ENCODE measurements at places on chromosomes 4 and X. TPM values are rescaled to one million over a fixed set of nuclear protein-coding genes. Genes with fewer than 3 reads are reported as not detected.

- DNase-seq, result no peak
These were observed 91.1 kb downstream of the PPP3CA start for GRCh38 chr4:101256222-101256621.

Gene UGT8
- total RNA-seq, result not detected

DNA sequence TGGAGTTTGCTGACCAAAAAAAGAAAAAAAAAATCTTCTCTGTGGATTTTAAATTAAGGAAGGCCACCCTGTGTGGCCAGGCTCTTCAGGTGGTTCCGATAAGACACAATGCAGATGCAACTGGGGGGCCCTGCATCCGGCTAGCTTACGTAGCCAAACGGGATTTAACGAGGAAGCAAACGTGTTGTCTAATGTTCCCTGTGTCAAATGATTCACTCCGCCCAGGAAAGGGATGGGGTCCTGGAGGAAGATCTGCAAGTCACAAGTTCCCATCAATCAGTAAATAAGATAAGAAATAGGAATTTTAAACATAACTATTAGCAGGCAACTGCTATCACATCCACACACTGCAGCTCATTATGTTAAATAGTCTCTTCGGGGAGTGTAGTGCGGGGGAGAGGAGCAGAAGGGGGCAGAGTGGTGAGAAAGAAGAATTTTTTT is 216.4 kb upstream of the GYPA start:
- DNase-seq, result no peak

Gene TRIM75
- total RNA-seq, result not detected

DNA sequence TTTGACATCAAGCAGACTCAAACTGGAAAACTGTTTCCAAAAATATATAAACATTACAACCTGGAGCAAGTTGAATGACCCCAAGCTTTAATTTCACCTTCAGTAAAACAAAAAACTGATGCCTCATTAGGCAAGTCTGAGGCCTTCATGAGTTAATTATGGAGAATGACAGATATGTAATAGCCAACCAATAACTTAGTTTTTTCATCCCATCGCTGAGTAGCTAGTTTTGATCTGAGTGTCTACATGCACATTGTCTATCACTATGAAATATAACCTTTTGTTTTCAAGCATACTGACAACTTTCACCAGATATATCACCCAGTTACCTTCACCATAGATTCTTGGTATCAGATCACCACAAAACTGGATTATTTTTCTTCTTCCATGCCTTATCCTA is 16.4 kb downstream of the PRKG2 start:
- DNase-seq, result no peak

DNA sequence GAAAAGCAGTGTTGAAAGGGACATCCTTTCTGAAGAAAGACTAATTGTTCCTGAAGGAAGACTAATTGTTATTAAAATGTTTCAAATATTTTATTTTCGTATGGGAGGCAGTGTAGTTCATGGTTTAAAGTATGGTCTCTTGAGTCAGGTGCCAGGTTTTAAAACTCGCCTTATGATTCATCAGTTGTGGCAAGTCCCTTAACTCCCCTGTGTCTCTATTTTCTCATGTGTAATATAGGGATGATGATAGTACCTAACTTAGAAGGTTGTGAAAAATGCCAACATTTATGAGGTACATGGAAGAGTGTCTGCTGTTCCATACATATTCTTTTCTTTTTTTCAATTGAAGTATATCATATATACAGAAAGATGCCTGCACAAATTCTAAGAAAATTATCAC is 414.2 kb upstream of the DIPK2B start:
- no peak for DNase-seq

GRCh38 chr4:84503495-84504437 is 4.7 kb upstream of the NKX6-1 start:
- DNase-seq, result no peak

DNA sequence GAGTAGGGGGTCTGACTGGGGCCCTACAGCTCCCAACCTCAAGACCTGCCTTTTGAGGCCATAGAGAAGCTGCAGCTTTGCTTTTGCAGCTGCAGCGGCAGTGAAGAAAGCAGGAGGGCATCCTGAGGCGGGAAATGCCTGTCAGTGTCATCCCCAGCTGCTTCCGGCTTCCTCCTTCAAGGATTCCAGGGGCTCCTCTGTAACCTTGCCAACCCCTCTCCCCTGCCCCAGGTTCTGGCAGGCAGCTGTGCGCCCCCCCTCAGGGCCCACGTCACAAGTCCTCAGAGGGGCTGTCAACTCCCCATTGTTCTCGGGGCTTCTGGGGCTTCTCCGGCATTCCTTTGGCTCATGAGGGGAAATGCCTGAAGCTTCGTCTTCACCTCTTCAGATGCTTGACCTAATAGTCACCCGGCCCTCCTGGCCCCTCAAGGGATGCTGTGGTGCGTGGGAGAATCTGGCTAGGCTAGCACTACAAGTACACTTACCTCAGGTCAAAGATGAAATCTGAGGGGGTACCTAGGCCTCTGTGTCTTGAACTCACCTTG is 31.9 kb downstream of the APLN start:
- DNase-seq, result no peak

Gene DRD5
- total RNA-seq, result not detected

- DNase-seq, result no peak
These were observed 55.4 kb downstream of the HADH start for GRCh38 chr4:108044951-108045686.

Gene MAGEB1
- total RNA-seq, result not detected

GRCh38 chr4:124203613-124204238 is 508.8 kb downstream of the ANKRD50 start:
- DNase-seq, result no peak

Gene RAB41
- not detected for total RNA-seq

GRCh38 chr4:137032222-137032621 is 500.1 kb downstream of the PCDH18 start:
- no peak for DNase-seq

Gene ARHGAP6
- total RNA-seq, result 1.8 TPM

Gene FDCSP
- not detected for total RNA-seq

Gene HS6ST2
- not detected for total RNA-seq

DNA sequence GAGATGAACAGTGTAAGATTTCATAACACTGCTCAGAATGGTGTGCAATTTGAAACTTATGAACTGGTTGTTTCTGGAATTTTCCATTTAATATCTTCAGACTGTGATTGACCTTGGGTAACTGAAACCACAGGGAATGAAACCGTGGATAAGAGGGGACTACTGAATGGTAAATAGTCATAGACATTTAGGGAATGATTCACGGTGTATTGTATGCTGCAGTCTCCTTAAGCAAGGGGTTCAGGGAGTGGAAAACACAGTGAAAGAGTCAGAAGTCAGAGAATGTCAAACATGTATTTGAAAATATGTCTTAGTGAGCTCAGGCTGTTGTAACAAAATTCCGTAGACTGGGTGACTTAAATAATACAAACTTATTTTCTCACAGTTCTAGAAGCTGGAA is 398.2 kb upstream of the DIPK2B start:
- DNase-seq, result no peak

- no peak for DNase-seq
These were observed 267.3 kb upstream of the HAND2 start for GRCh38 chr4:173797296-173797695.

DNA sequence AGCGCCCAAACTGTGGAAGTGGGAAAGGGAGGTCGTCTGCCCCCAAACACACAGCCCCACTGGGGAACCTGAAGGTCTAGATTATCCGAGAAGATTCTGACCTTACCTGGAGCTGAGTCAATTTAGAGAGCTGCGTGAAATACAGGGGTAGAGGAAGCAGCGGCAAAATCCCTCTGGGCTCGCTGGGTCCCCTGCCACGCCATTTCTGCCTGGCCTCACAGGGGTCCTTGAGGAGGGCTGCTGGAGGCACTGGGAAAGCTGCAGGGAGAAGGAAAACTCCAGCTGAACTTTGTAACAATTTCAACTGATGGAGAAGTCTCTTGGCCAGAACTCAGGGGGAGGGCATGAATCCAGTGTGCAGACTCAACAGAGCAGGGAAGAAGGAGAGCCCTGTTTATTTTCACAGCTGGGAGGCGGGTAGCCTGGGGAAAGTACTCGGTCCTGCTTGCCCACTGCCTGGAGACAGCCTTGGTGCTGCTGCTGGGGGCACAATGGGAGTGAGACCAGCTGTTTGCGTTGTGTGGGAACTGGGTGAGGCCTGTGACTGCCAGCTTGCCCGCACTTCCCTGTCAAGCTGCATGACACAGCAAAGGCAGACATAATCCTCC is 93.2 kb upstream of the MAPK10 start:
- no peak for DNase-seq

- no peak for DNase-seq
These were observed 31.0 kb downstream of the TRPC5 start for GRCh38 chrX:112051576-112051975.

- DNase-seq, result no peak
These were observed 49.6 kb upstream of the PROM1 start for GRCh38 chr4:16133406-16133805.

- no peak for DNase-seq
These were observed 19.9 kb upstream of the ZIC3 start for GRCh38 chrX:137545711-137546651.

DNA sequence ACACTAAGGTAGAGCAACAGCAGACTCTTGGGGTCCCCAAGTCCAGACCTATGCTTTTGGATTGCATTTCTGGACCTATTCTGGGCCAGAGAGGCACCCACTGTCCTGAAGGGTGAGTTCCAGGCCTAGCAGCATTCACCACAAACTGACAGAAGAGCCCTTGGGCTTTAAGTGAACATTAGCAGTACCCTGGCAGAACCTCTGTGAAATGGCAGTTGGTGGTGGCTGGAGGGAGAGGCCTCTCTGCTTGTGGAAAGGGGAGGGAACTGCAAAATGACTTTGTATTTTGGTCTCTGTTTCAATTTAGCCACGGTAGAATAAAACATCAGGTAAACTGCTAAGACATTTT is 1211.9 kb downstream of the PCDH18 start:
- no peak for DNase-seq

DNA sequence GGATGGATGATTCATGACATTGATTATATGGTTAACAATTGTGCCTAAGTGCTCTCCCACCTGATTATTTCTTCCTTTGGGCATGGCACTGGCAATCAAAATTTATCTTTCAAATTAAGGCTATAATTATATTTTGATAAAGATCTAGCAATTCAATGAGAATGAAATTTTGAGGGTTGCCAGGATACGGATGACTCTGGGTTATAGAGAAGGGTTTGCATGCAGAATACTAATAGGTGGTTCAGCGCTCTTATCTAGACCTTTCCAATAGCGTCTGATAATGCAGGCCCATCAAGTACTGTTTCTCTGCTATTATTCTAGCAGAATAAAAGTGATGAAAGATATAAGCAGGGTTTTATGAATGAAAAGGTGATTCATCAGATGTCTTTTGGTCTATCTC is 74.9 kb upstream of the SCML1 start:
- DNase-seq, result no peak

GRCh38 chrX:41877167-41877566 is 46.2 kb downstream of the CASK start:
- DNase-seq, result no peak

DNA sequence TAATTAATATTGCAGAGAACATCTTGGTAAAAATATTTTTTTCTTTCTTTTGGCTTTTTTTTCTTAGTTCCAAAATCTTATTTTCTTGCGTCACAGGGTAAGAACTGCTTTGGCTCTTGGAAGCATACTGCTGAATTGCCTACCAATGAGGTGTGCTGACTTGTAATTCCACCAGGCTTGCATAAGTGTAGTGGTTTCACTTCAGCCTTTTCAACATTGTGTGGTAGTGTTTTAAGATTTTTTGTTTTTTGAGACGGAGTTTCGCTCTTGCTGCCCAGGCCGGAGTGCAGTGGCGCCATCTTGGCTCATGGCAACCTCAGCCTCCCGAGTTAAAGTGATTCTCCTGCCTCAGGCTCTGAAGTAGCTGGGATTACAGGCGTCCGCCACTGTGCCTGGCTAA is 42.4 kb downstream of the N4BP2 start:
- DNase-seq, result no peak

DNA sequence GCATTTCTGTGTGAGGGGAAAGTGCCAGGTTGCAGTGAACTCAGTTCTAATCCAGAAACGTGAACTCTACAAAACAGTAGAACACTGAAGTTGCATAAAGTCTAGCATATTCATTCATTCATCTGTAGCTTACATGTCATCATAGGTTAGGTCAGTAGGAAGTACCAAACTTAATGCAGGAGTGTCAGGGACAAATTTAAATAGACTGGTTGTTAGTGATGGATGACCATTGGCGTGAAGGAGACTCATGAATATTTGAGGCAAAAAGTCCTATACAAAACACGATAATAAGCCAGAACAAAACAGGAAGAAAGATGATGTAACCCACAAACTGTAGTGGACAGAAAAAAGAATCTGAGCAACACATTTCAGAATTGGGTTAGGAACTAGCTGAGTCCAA is 592.8 kb upstream of the PCDH10 start:
- DNase-seq, result no peak

All from CD4-positive, CD25-positive, alpha-beta regulatory T cell (primary cell).